Thymus (tissue), 14 donors: ENCODE measurements at places on chromosomes 6 and 20. TPM values are rescaled to one million over a fixed set of nuclear protein-coding genes. Genes with fewer than 3 reads are reported as not detected.

BCLAF1 gene
- 147 TPM for total RNA-seq

RNF182 gene
- total RNA-seq, result 0.90 TPM

ADTRP gene
- total RNA-seq, result 7.0 TPM

KCNK15 gene
- 0.05 TPM for total RNA-seq

TGM3 gene
- total RNA-seq, result 0.28 TPM

WFDC5 gene
- 0.52 TPM for total RNA-seq

RALGAPA2 gene
- 10.3 TPM for total RNA-seq

HLA-DMB gene
- 110 TPM for total RNA-seq

ZC2HC1B gene
- total RNA-seq, result not detected

APCDD1L gene
- 0.05 TPM for total RNA-seq

RFX6 gene
- not detected for total RNA-seq

CYP21A2 gene
- 0.24 TPM for total RNA-seq

DEFB115 gene
- not detected for total RNA-seq

TSBP1 gene
- not detected for total RNA-seq

ABHD16B gene
- total RNA-seq, result not detected

DEFB113 gene
- not detected for total RNA-seq

GPX5 gene
- not detected for total RNA-seq

DNAH8 gene
- total RNA-seq, result 0.05 TPM

SCRT2 gene
- total RNA-seq, result not detected

RBPJL gene
- not detected for total RNA-seq

FAM8A1 gene
- 16.8 TPM for total RNA-seq

BTN1A1 gene
- 0.14 TPM for total RNA-seq

MED20 gene
- 22.4 TPM for total RNA-seq

ZSCAN23 gene
- 2.3 TPM for total RNA-seq

WFDC2 gene
- total RNA-seq, result 5.6 TPM

BCL2L1 gene
- 120 TPM for total RNA-seq

FAM83C gene
- under 0.01 TPM for total RNA-seq

TRIM39 gene
- total RNA-seq, result 7.2 TPM

ZNF334 gene
- total RNA-seq, result 3.8 TPM

HFE gene
- total RNA-seq, result 1.7 TPM

SCGN gene
- total RNA-seq, result 0.90 TPM

SLC52A3 gene
- total RNA-seq, result 0.05 TPM

RSPO4 gene
- total RNA-seq, result not detected

ADNP gene
- 22.8 TPM for total RNA-seq

BTNL2 gene
- not detected for total RNA-seq

PLEKHG1 gene
- 27.2 TPM for total RNA-seq

ADA gene
- total RNA-seq, result 296 TPM

CALHM5 gene
- total RNA-seq, result 0.33 TPM

PNPLA1 gene
- 0.09 TPM for total RNA-seq

HLA-DMA gene
- 85.0 TPM for total RNA-seq
